ENCODE measurements at places on chromosomes 3 and 15. TPM values are rescaled to one million over a fixed set of nuclear protein-coding genes. Genes with fewer than 3 reads are reported as not detected.

- no peak for DNase-seq
These were observed at the start of gene ADIPOQ for GRCh38 chr3:186842426-186843038. Gene ADIPOQ (plus strand): TSS chr3:186842710. CDS start chr3:186853059, 10,349 bp downstream.

GRCh38 chr3:113247675-113248458, 36.5 kb downstream of the BOC start:
- DNase-seq, result no peak

The FGF7 gene
- total RNA-seq, result 34.6 TPM

- DNase-seq, result no peak
These were observed 5.5 kb upstream of the CD200 start for GRCh38 chr3:112327371-112327951.

The ARL6IP5 gene
- total RNA-seq, result 214 TPM

DNA sequence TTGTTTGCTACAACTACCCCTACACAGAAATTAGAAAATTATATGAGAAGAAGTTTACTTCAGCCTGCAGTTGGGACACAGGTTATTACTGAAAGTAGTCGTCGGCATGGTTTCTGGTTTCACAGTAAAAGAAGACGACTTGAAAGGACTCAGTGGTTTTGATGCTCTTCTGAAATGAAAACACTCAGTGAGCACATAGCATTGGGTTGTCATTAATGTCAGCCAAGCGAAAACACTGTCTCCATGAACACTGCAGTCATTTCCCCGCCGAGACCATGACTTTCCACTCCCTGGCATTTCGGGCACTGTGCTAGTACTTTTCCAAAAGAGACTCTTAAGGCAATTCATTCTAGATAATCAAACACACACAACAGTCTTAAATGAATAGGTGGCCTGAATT, 69.2 kb upstream of the ICE2 start:
- no peak for DNase-seq

Data from left ventricle myocardium superior (tissue), 1 donor.